ENCODE measurements at places on chromosomes 1 and 21.

- no peak for DNase-seq
Observed at GRCh38 chr1:95440511-95440910, 206.5 kb downstream of the RWDD3 start.

DNA sequence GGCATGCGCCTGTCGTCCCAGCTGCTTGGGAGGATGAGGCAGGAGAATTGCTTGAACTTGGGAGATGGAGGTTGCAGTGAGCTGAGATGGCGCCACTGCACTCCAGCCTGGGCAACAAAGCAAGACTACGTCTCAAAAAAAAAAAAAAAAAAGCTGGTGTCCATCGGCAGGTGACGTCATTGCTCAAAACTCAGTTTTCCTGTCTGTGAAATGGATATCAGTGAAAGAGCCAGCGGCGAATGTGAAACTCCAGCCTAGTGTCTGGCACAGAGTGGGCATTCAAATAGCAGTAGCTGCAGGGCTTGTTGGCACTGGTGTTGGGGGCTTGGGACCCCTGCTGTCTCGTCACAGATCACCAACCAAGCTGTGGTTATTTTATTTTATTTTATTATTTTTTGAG lies 75.8 kb downstream of the NKAIN1 start:
- no peak for DNase-seq

DNA sequence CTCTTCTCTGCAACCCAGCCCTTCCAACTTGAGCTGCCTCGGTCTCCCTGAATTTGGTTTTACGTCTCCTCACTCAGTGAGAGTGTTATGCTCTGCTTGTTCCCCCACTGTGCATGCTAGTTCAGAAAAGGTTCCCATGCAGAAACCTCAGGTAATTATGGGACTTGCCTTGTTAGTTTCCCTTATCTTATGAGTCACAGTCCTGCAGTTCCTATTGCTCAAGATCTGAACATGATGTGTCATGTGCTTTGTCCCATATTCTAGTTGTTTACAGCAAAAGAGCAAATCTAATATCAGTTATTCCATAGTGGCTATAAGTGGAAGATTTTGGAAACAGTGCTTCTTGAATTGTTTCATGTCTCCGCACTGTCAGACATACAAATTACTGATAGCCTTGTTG lies 74.4 kb downstream of the DUSP10 start:
- no peak for DNase-seq

DNA sequence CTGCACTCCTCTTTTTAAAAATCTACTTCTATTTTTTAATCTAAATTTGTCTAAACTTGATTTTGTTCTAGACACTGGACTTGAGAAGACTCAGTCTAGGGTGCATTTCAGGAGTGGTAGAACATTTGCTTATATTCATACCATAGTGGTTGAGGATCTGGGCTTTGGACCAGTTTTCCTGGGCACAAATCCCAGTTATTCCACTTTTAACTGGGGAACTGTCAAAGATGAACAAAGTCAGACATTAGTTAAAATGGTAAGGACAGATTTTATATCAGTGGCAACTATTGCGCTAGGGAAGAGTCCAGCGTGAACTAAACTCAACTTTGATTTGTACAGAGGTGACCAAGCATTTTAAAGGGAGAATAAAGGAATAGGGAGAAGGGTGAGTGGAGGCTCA lies 102.4 kb downstream of the FMN2 start:
- no peak for DNase-seq

DNA sequence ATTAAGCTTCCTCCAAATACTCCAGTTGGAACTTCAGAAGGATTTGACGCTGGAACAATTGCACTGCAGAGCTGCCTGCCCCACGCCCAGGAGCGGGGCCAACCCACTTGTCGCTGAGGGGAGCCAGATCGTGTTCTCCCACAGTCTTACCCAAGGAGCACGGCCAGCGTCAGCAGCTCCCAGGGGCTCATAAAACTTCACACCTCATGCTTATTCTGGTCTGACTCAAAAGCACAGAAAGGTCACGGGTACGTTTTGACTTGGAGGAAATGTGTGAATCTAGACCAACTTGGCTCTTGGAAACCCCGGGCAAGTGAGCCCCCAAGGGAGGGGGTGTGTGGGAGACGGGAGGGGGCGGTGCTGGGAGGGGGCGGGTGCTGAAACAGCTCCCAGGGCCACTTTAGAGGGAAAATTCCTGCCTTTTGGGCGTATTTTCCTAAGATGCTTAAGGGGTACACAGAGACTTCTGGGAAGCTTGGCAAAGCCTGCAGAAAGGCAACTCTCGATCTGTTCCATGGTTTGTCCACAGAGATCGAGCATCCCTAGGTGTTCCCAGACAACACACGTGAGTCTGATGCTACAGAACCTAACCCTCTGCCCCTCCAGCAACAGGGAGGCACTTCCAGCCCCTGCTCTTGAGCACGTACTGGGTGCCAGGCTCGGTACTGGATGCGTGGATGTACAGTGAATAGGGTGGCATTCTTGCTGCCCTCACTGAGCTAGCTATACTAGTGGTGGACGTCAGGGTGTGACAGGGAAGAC lies 98.9 kb downstream of the DHRS3 start:
- no peak for DNase-seq

- DNase-seq, result no peak
Observed at GRCh38 chr1:147750618-147751217, 9.7 kb downstream of the GJA5 start.

DNA sequence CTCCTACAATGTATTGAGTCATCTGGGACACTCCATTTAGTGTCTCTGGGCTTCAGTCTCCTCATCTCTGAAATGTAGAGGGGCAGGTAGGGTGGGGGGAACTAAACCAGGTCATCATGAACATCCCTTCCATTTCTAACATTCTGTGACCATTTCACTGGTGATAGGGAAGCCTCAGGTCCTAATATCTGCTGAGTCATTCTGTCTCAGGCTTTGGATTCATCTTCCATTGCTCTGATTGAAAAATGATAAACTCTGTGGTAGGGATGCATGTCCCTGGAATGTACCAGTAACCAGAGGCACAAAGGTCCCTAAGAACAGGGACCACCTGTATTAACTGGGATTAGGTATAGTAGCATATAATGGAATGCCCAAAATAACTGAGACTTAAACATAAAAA lies 36.2 kb upstream of the LRRC52 start:
- DNase-seq, result no peak

DNA sequence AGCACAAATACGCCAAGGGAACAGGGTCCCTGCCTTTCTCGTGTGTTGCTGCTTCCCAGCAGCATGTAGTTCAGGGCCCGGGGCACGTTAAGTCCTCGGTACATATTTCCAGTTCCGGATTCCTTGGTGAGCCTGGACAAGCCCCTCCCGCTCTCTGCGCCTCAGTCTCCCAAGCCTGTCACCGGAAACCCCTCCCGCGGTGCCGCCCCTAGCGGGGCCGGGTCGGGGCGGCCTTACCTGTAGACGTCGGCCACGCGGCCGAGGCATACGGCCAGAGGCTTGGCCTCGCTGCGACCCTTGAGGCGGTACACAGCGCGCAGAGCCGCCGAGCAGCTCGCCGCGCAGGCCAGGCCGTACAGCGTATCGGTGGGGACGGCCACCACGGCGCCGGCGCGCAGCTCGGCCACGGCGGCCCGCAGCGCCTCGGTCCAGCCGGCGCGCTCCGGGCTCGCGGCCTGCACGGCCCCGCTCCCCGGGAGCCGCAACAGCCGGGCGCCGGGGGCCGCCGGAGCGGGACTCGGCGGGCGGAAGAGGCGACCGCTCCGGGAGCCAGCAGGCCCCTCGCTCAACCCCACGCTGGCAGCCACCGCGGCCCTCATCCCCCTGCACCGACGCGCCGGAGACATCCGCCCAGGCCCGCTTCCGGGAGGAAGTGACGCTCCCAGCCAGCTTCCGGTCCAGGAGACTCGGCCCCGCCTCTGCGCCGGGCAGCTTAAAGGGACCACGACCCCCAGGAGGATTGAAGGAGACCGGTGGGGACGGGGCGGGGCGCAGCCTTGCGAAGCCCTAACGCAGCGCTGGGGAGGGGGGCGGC lies at the start of the genes C1orf122 and YRDC:
C1orf122 (plus strand) TSS at position 236 of the 814 bp plus-strand sequence. CDS start 615 bp downstream, outside the sequence.
YRDC (minus strand) TSS at position 654 of the 814 bp plus-strand sequence; CDS start at position 626, 28 bp downstream.
- peak; percentile 92 for DNase-seq

- DNase-seq, result no peak
Observed at GRCh38 chr1:56286956-56287355, 292.4 kb downstream of the PLPP3 start.

DNA sequence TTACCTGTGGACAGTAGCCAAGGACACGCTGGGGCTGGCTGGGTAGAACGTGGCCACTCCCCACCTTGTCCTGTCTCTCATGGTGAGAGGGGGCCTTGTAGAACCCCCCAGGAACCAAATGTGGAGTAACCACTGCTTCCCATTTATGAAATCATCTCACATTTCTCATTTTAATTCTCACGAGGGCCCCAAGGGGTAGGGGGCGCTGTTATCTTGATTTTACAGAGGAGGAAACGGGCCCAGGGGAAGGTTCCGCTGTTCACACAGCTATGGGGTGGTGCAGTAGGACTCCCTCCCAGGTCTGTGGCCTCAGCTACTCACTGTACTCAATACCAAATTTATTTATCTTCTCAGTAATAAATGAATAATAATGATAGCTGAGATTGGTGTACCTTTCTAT lies 5.5 kb downstream of the SMPDL3B start:
- DNase-seq, result no peak

DNA sequence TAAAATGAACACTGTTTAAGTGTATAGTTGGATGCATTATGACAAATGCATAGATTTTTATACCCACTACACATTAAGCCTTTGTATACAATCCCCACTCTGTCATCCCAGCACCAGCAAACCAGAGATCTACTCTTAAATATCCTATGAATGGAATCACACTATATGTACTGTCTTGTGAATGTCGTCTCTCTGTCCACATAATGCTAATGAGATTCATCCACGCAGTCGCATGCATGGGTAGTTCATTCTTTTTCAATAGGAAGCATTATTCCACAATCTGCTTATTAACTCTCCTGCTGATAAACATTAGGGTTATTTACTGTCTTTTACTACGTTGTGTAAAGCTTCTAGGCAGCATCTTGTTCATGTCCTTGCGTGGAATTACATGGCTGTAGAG lies 892.3 kb downstream of the LTN1 start:
- DNase-seq, result no peak

- DNase-seq, result no peak
Observed at GRCh38 chr1:168285521-168285790, 4.8 kb downstream of the TBX19 start.
